Keratinocyte (primary cell): ENCODE measurements at places on chromosomes 2 and 18. TPM values are rescaled to one million over a fixed set of nuclear protein-coding genes. Genes with fewer than 3 reads are reported as not detected.

DNA sequence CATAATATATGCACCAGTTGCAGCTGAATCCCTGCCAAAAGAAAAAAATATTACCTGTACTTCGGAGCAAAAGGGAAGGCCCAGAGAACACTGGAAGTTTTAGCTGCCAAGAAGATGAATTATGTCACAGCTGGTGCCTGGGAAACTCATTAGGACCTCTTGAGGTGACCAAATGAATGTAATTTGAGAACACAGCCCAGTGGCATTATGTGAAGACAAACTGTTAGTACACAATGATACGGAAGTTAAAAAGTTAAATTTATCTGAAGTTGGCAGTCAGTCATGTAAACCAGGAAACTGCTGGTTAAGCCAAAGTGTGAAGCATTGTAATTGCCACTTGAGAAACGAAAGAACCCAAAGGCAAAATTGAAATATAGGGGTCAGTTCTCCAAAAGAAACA lies 80.7 kb downstream of the EML4 start:
- no peak for DNase-seq

DNA sequence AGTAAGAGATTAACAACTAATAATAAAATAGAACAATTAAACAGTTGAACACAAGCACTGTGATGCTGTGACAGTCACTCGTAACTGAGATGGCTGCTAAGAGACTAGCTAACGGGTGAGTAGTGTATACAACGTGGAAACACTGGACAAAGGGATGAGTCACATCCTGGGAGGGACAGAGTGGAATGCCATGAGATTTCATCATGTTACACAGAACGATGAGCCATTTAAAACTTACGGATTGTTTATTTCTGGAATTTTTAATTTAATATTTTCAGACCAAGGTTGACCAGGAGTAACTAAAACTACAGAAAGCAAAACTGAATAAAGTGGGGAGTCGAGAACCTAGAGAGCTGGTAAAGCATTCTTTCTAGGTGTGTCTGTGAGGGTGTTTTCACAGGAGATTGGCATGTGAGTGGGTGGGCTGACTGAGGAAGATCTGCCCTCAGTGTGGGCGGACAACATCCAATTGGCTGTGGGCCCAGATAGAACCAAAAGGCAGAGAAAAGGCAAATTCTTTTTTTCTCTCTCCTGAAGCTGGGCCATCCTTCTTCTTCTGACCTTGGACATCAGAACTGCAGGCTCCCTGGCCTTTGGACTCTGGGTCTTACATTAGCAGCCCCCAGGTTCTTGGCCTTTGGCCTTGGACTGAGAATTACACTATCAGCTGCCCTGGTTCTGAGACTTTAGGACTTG lies 14.6 kb downstream of the TMSB10 start:
- DNase-seq, result no peak

GRCh38 chr2:241993386-241994005 lies 124.0 kb downstream of the RTP5 start:
- DNase-seq, result no peak

GRCh38 chr2:151379169-151379568 lies 21.8 kb downstream of the TNFAIP6 start:
- DNase-seq, result no peak

GRCh38 chr2:173659509-173659908 lies 304.8 kb downstream of the CDCA7 start:
- no peak for DNase-seq

- no peak for DNase-seq
Measured at GRCh38 chr18:37170984-37171383, 342.1 kb downstream of the KIAA1328 start.

DNA sequence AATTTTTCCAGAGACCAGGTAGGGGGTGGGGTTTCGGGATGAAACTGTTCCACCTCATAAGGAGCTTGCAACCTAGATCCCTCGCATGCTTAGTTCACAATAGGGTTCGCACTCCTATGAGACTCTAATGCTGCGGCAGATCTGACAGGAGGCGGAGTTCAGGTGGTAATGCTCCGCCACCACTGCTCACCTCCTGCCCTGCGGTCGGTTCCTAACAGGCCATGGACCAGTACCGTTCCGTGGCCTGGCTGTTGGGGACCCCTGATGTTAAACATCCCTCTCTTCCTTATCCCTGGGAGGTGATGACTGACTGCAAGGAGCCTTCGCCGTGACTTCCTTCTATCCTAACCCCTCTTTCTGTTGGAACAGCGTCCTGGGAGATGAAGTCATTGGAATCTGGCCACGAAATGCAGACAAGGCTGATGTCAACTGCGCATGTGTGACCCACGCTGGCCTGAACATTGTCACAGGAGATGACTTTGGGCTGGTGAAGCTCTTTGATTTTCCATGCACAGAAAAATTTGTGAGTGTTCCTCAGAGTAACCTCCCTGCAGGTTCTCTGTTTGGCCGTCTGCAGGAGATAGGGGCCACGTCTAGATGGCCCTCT lies 82.4 kb downstream of the RTN4 start:
- DNase-seq, result no peak

GRCh38 chr2:26848336-26849055 lies 564 bp downstream of the DPYSL5 start:
- no peak for DNase-seq

DNA sequence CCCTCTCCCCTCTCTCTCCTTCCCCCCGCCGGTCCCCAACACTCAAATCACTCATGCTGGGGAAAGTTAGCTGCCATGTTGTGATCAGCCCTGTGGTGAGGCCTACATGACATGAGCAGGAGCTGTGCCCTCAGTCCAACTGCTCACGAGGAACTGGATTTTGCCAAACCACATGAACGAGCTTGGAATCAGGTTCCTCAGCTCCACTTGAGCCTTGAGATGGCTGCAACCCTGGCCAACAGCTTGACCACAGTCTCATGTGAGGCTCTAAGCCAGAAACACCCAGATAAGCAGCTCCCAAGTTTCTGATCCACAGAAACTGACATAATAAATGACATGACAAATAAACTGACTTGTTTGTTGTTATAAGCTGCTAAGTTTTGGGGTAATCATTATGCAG lies 38.4 kb downstream of the ARL4C start:
- DNase-seq, result no peak

DNA sequence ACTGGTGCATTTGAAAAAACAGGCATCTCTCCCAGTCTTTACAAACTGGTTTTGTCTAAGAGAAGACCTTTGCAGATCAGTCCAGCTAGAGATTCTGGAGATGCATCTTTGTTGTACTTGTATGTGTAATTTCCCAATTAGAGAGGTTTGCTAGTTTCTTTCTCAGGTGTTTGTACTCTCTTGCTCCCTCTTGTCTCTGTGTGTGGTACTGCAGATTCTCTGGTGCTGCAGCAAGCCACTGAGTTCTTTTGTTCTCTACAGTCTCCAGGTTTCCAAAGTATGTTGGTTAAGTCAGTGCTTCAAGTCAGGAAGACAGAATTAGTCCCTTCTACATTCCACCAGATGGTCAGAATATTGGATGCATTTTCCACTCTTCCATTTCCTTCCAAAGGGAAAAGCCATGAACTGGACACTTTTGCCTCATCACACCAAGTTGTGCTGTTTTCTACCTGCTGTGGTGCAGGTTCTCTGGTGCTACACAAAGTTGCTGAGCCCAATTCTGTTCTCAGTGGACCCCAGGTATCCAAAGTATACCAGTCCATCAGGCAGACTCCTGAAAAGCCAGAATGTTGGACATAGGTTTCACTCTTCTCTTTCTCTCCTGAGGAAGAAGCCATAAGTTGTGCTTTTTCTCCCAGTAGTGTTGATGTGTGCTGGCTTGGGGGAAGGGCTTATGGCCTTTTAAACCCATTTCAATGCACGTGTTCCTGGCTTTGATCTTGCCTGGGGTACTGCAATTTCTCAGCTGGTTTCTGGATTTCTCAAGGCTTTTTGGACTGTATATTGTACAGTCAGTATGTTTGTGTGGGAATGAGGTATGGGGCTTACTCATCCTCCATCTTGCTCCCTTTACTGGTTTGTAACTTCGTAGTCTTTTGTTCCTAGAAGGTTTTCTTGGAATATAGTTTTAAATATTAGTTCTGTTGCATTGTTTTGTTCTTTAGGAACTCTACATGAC lies 29.8 kb downstream of the EPC2 start:
- DNase-seq, result peak; percentile 13

- DNase-seq, result no peak
Measured at GRCh38 chr2:236908439-236909192, 177.1 kb upstream of the COPS8 start.

DNA sequence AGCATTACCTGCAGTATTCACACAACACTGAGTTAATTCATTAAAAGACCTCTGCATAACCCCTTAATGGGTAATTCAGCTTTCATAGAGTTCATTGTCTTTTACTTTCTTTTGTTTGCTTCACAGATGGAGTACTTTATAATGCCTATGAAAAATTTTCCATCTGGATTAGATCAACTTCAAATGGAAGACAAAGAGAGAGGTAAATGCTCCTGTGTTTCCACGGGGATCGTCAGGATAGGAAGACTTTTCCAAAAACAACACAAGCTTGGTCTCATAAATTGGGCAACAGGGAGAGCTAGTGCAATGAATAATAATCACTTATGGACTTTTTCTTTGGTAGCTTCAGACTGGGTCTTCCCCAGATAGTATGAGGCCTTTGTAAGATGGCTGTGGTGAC lies 100.7 kb downstream of the ICOS start:
- no peak for DNase-seq

ASXL3 gene
- 0.01 TPM in 1 of 3 replicates, not detected in the others for polyA plus RNA-seq

ALPP gene
- not detected in 3 replicates for polyA plus RNA-seq

DLX1 gene
- polyA plus RNA-seq, result 0.68 to 1.5 TPM (median 0.88 TPM) in 3 replicates

CCDC121 gene
- polyA plus RNA-seq, result 0.86 to 1.1 TPM (median 1.1 TPM) in 3 replicates

CDH2 gene
- 0.27 to 0.71 TPM (median 0.46 TPM) in 3 replicates for polyA plus RNA-seq

CLIP4 gene
- 32.1 to 51.3 TPM (median 46.6 TPM) in 3 replicates for polyA plus RNA-seq

EPG5 gene
- polyA plus RNA-seq, result 17.8 to 18.8 TPM (median 17.8 TPM) in 3 replicates

RAB6C gene
- 0.02 TPM in 1 of 3 replicates, not detected in the others for polyA plus RNA-seq

TXNDC2 gene
- 0.03 TPM in 1 of 3 replicates, not detected in the others for polyA plus RNA-seq
